Fibroblast of skin of back (primary cell): ENCODE measurements at places on chromosomes 13 and 19.

DNA sequence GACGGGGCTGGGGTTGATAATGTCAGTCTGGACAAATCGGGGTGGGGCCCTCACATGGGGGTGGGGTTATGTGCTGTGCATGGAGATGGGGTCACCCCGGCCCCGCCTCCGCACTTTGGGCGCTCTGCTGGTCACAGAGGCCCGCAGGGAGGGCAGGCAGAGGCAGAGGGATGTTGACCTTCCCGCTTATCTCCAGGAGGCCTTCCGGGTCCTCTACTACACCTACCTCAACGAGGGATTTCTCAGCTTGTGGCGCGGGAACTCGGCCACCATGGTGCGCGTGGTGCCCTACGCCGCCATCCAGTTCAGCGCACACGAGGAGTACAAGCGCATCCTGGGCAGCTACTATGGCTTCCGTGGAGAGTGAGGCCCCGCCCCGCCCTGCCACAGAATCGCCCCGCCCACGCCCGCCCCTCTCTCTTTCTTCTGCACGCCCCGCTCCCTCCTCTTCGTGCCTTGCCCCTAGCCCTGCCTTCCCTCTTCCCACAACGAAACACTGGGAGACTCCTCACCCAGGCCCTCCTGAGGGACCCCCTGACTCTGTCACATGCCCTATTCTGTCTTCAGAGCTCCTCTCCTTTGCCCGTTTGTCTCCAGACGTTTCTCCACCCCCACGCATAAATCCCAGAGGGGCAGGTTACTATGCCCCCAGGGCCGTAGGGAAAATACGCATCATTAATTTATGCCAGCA is 32.8 kb downstream of the TMEM161A start:
- peak; percentile 65 for DNase-seq

DNA sequence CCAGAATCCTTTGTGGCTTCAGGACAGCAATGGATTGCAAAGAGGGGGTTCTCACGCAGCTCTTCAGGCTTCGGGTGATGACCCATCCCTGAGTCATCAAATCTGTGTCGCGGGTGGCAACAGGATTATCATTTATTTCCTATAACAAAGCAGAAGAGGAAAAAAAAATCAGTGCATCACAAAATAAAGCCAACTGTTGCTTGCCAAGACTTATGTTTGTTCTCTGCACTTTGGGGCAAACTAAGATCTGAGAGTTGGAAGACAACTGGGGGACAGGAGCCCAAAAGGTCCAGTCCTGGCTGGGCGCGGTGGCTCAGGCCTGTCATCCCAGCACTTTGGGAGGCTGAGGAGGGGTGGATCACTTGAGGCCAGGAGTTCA is 6.4 kb downstream of the GNA15 start:
- DNase-seq = peak; percentile 89

DNA sequence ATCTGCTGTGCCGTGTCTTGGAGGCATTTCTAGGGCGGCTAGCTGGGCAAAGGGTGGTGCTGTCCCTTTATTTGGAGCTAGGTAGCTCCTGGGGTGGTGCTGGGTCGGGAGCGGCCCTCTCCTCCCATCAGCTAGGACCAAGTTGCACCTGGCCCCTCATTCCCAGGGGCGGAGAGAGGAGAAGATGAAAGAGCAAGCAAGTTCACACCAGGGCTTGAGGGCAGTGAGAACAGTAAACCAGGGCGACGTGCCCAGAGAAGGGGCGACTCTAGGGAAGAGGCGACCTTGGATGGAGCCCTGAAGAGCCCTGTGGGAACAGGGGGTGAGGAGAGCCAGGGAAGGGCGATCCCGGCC is 17.0 kb upstream of the KCNN1 start:
- DNase-seq = no peak

DNA sequence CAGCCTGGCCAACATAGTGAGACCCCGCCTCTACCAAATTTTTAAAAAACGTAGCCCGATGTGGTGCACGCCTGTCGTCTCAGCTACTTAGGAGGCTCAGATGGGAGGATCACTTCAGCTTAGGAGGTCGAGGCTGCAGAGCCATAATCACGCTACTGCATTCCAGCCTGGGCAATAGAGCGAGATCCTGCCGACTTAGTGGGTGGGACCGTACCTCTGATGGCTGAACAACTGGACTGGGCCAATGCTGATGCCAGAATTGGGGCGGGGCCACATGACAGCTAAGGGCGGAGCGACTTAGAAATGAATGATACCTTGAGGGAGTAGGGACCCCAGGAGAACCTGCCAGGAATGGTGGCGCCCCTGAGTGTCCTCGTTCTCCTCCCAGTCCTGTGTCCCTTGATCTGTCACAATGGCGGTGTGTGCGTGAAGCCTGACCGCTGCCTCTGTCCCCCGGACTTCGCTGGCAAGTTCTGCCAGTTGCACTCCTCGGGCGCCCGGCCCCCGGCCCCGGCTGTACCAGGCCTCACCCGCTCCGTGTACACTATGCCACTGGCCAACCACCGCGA is 3.6 kb downstream of the LTBP4 start:
- DNase-seq = no peak

DNA sequence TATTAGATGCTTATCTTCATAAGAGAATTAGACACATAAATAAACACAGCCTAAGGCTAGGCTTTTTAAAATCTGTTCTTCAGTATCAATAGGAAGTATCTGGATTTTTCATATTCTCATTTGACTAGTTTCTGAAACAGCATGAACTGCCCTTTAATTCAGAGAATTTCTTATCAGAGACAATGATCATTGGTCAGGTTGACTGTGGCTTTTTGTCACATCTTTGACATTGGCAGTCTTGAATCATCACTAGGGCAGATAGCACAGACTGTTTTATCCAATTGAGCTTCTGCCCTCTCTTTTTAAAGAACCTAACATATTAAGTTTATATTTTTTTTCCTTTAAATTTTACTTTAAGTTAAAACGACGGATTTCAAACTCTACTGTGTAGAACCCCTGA is 59.6 kb downstream of the DPY19L3 start:
- DNase-seq = no peak

DNA sequence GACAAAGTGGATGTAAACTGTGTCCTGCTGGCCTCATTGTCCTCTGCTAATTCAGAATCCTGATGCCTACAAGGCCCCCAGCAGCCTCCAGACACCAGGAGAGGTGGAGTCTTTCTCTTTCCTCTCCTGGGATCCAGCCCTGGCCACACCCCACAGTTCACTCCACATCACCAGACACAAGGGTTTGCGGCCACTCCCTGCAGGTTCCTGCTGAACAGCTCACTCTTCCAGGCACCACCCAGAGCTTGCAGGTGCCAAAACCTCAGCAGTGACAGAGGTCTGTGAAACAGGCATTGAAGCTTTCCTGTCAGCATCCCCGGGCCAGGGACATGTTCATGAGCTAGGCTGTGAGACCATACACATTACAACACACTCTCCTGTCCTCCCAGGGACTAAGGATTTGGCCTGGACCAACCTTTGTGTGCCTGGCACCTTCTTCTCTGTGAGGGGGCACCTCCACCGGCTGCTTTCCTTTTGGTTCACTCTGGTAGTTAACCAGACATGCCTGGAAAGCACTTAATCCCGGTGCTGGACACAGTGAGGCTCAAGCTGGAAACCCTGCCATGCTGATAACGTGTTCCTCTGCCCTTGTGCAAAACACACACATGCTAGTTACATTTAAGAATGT is 11.1 kb upstream of the ATP12A start:
- DNase-seq = no peak

GRCh38 chr13:112583592-112584277 is 4.2 kb downstream of the TUBGCP3 start:
- no peak for DNase-seq

GRCh38 chr19:1397838-1398237 is 3.5 kb downstream of the GAMT start:
- no peak for DNase-seq

- no peak for DNase-seq
These were observed 125.9 kb downstream of the MIPEP start for GRCh38 chr13:23763318-23763717.

GRCh38 chr13:32940601-32941000 is 75.6 kb upstream of the KL start:
- DNase-seq = peak; percentile 49

- DNase-seq = no peak
These were observed at the start of gene DIRAS1 for GRCh38 chr19:2720777-2721569. Gene DIRAS1 (minus strand): TSS chr19:2721372. CDS start chr19:2717806, 3,566 bp downstream.

DNA sequence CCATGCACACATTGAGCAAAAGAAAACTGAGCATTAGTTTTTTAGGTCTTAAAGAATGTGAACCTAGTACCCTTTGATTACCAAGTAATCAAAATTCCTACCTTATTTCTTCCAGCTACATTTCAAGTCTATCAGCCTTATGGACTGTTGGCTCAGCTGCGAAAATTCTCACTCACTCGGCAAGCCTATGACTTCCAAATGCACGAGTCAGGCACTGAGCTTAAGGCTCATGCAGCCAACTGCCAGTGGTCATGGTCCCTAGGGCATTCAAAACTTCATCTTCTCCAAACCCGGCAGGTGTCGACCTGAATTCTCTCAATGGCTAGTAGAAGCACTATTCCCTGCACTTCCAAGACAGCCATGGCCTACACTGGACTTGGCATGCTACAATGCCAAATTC is 41.2 kb downstream of the RUBCNL start:
- DNase-seq = peak; percentile 76

DNA sequence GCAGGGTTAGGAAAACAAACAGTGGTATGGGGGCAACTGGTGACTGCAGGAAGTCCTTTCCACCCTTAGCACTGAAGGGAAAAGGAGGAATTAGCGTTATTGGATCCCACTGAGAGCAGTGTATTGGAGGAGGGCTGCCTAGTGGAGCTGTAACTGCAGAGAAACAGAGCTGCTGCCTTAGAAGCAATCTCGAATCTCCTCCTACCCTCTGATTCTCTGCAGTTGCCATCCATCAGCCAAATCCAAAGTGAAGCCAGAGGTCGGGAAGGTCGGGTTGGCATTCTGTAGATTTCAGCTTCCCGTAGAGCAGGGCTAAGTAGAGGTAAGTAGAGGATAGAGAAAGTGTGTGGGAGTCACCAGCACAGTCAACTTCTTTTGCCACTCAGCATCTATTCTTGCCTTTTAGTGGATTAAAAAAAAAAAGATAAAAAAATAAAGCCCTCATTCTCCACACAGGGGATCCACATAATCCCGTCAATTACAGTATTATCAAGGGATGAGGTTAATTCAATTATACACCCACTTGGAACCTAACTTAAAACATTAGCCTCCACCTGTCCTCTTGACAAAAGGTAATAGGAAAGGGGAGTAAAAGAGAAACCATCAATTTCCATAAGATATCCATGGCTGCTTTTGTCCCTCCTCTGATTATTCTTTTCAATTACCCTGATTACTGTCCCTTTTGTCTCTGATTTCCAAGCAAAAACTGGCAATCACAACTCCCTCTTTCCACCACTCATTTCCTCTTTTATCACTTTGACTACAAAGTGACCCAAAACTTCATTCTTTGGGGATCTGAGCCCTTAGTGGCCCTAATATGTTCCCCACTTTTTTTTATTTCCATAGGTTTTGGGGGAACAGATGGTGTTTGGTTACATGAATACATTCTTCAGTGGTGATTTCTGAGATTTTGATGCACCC is 234.7 kb downstream of the RBM26 start:
- DNase-seq = no peak

DNA sequence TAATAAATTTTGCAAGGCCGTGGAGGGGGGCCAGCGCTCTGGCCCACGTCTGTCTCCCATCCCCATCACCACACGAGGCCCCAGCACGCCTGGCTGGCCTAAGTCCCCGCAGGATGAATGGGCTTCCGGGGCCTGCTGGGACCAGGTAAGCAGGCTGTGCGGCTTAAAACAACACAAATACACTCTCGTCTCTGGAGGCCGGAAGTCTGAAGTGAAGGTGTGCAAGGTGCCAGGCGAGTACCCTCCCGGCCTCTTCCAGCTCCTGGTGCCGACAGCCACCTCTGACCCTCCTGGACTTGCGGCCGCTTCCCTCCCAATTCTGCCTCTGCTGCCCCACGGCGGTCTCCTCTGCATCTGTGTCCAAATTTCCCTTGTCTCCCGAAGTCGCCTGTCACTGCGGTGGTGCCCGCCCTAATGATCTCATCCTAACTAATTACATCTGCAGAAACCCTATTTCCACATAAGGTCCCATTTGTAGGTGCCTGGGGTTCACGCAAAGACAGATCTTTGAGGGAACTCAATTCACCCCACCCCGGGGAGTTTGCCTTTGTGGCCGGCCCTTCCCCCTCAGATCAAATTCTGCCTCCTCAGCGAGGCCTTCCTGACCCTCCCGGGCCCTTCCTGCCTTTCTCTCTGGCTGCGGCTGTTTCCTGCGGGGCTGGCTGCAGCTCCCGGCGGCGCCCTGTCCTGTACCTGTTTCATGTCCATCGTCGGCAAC is 8.1 kb upstream of the PTBP1 start:
- DNase-seq = peak; percentile 46

- DNase-seq = no peak
These were observed 65.8 kb upstream of the RFXAP start for GRCh38 chr13:36753176-36753575.

DNA sequence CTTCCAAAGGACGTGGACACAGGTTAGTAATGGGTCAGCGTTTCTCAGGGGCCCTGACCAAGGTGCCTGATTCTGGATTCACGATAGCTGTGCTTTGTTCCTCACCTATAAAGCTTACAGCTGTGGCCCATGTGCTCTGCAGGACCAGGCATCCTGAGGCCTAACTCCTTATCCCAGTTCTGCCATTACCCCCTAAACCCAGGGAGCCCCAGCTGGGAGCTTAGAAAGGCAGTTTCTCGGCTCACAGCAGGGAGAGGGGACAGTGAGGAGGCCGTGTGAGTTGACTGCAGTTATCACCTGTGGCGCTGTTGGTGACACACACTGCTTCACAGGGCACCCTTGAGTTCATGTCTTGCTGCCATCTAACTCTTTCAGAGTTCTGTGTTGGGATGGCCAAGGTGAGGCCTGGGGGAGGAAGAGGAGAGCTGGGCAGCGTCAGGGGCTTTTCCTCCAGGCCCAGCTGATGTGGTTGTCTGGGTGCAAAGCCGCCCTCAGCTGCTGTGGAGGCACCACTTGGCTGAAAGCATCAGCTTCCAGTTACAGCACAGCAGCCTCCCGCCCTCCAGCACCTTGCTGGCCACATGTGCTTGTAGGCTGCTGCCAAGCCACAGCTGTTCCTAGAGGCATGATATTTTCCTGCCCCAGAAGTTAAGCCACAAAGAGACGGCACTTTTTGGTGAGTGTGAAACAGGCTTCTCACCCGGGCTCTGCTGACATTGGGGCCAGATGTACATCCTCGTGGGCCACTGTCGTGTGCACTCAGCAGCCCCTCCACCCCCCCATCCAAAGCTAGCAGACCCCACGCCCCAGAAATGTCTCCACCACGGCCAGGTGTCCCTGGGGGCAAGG is 99.6 kb upstream of the MCF2L start:
- DNase-seq = no peak

DNA sequence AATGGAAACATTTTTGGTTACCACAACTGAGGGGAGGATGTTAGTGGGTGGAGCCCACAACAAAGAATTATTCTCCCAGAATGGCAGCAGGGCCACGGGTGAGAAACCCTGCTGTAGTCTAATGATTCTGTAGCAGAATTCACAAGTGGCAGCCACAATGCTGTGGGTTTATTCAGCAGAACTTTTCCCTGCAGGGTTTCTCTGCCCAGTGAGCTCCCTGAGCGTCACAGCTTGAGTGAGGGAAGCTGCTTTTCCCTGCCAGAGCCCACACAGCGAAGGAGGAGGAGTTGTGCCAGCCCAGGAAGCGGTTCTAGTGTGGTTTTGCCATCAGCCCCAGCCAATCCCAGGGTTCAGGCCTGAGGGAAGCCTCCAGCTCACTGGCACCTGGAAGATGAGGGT is 4.4 kb downstream of the ATP12A start:
- peak; percentile 50 for DNase-seq
